ENCODE measurements at places on chromosomes 3 and 15.

GRCh38 chr15:59941612-59942011 lies 62.5 kb upstream of the FOXB1 start:
- DNase-seq, result no peak
- H3K36me3 ChIP-seq, result no peaks in the 10 kb centered on the region
- H3K4me3 ChIP-seq, result no peak overlapping the region
- no peaks in the 10 kb centered on the region for H3K4me1 ChIP-seq
- peaks cover 11% of the 10 kb centered on the region for H3K27me3 ChIP-seq

- no peak overlapping the region for H3K4me3 ChIP-seq
- H3K27me3 ChIP-seq, result no peaks in the 10 kb centered on the region
- peaks cover 22% of the 10 kb centered on the region for H3K4me1 ChIP-seq
Observed at GRCh38 chr15:90062023-90062442, 40.2 kb downstream of the IDH2 start.

DNA sequence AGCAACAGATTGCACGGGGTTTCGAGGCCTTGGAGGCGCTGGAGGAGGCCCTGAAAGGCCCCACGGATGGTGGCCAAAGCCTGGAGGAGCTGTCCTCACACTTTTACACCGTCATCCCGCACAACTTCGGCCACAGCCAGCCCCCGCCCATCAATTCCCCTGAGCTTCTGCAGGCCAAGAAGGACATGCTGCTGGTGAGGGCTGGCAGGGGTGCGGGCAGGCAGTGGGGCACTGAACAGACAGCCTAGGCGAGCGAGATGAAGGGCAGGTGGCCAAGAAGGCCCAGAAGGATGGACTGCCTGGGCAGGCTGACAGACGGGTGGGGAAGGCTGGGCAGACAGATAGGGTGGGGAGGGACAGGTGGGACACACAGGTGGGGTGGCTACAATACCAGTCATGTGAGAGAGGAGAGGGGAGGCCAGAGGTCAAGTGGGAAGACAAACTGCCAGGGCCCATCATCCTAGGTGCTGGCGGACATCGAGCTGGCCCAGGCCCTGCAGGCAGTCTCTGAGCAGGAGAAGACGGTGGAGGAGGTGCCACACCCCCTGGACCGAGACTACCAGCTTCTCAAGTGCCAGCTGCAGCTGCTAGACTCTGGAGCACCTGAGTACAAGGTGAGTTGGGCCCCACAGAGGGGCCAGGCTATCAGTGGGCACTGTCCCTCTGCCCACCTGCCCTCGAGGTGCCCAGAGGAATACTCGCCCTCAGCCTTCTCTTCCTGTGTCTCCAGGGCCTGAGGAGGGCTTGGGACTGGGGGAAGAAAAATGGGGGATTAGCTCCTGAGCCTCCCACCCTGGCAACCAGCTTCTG lies 3.1 kb downstream of the PARP3 start:
- H3K36me3 ChIP-seq, result no peaks in the 10 kb centered on the region
- DNase-seq, result no peak
- H3K4me1 ChIP-seq, result peaks cover 10% of the 10 kb centered on the region
- no peaks in the 10 kb centered on the region for H3K27me3 ChIP-seq
- no peak overlapping the region for H3K4me3 ChIP-seq

GRCh38 chr15:77531191-77532000 lies 101.3 kb downstream of the LINGO1 start:
- H3K4me1 ChIP-seq, result peaks cover 40% of the 10 kb centered on the region
- no peaks in the 10 kb centered on the region for H3K27me3 ChIP-seq
- no peak overlapping the region for H3K4me3 ChIP-seq
- DNase-seq, result no peak
- H3K27ac ChIP-seq, result no peak overlapping the region

DNA sequence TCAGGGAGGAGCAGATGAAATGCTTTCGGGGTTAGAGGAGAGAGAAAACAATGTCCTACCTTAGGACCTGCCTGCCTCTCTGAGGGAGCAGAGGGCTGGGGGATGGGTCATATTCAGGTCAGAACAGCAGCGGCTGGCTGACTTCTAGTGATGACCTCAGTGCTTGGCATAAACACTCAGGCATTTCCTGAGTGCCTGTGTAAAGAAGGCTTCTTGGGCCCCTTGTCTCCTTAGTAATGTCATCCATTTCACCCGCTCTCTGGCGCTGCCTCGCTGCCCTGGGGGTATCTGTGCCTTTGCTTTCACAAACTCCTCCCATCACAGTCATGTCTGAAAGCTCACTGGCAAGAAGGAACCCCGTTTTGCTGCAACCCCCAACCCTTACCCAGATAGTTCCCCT lies 82.9 kb upstream of the GSK3B start:
- peak; percentile 80 for DNase-seq
- peaks cover 14% of the 10 kb centered on the region for H3K4me1 ChIP-seq
- no peaks in the 10 kb centered on the region for H3K36me3 ChIP-seq
- no peak overlapping the region for H3K4me3 ChIP-seq
- peak overlapping the region; percentile 82 for H3K27ac ChIP-seq

DNA sequence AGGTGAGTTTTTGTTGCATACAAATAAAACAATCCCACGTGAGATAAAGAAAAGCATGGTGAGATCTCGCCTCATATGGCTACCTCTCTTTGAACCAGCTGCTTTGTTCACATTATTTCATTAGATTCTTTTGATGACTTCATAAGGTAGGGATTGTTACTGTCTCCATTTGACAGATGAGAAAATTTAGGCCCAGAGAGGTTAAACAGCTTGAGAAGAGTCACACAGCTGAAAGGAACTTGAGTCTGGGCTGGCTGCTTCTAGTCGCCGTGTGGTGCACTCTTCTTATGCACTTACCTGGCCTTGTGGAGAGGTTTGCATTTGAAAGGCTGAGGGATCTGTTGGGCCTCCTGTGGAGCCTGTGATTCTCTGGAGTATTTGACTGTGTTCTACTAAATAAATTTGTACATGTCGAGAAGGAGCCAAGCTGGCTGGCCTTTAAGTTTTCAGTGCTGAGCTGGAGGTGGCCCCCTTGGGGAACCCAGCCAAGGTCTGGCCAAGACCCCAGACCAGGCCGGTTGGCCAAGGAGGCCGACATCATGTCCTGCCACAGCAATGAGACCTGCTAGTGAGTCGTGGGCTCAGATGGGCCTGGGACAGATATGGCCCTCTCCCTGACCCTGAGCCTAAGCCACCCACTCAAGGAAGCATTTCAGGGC lies 125.1 kb downstream of the SMAD6 start:
- H3K36me3 ChIP-seq, result no peaks in the 10 kb centered on the region
- no peak for DNase-seq
- no peak overlapping the region for H3K4me3 ChIP-seq
- H3K27ac ChIP-seq, result no peak overlapping the region

DNA sequence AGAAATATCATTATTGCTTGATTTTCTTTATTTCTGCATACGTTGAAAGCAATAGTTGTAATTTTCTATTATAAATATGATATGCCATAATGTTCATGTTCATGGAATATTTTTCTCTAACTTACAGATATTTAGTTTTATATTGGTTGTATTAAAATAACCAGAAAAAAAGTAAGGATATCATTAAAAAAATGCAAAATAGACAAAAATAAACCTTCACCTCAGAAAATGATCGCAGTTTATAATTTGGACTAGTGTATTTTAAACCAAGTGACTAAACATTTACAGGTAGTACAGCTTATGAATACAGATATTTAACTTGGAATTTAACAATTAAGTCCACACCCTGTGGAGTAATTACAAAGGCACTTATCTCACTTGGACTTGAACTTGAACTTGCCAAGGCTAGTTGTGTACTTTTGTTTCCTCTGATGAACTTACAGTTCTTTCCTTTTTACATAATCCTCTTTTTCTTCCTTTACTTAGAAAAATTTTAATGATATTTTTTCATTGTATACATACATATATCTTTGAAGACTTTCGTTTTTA lies 156.7 kb downstream of the CHL1 start:
- DNase-seq, result no peak
- H3K27ac ChIP-seq, result no peak overlapping the region
- H3K27me3 ChIP-seq, result peaks cover 11% of the 10 kb centered on the region
- no peak overlapping the region for H3K4me3 ChIP-seq

Data from hepatocyte (in vitro differentiated cells).